ENCODE measurements at places on chromosomes 6 and 20.

- DNase-seq = no peak
These were observed 50.8 kb upstream of the AIG1 start for GRCh38 chr6:143009851-143010250.

DNA sequence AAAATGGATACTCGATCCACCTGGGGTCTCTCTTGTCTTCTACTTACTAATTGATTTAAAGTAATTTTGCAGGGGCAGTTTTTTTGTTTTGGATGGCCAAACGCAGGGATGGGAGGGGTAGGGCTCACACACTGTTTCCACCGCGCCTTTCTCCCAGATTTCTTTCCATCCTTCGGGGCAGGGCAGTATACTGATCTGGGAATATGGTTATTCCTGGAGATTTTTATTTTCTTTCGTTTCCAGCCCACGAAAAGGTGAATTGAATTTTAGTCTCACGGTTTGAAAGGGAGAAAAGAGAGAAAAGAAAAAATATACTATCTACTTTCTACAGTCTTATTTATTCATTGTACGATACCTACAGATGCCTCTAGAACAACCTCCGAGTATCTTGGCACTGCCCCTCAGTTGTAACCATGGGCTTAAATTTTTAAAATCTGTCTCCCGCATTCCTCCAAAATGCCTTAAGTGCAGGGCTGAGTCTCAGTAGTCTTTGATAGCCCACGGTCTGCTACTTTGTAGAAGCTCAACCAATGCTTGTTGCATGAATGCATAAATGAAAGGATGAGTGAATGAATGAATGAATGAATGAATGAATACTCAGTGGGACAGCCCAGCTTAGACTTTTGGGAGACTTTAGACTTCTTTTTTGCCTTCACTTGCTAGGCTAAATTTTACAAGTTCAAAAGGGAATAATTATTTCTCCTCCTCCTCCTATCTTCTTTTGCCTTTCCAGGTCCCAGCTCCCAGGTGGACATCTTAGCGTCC lies 18.1 kb upstream of the TRIM27 start:
- DNase-seq = peak; percentile 59

DNA sequence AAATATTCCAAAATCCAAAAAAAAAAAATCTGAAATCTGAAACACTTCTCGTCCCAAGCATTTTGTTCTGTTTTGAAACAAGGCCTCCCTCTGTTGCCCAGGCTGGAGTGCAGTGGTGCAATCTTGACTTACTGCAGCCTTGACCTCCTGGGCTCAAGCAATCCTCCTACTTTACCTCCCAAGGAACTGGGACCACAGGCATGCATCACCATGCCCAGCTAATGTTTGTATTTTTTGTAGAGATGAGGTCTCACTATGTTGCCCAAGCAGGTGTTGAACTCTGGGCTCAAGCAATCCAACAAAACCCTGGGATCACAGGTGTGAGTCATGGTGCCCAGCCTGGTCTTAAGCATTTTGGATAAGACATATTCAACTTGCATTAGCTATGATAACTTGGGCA lies 13.6 kb downstream of the SESN1 start:
- DNase-seq = no peak

DNA sequence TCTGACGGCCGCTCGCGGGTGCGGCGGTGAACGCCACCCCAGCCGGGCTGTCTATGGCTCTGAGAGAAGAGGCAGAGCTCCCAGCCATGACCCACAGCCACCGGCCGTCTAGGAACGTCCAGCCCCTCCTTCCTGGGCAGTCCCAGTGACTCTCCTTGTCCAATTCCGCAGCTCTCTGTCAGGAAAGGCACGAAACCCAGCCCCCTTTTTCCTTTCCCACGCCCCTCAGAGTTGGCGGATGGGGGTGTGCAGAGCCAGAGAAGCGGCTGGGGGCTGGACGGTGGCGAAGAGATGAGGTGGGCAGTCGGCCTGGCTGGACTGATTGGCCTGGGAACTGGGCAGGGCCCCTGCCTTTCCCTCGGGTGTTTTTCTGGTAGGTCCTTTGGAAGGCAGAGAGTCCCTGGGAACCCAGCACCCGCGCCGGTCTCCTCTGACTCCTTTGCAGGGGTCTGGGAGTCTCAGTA lies 1.5 kb downstream of the EBF4 start:
- DNase-seq = no peak

- DNase-seq = no peak
These were observed 286.2 kb upstream of the RNF217 start for GRCh38 chr6:124676033-124676432.

GRCh38 chr6:80553071-80553740 lies 446.7 kb downstream of the BCKDHB start:
- no peak for DNase-seq

GRCh38 chr6:166774292-166774691 lies 147.2 kb upstream of the RPS6KA2 start:
- no peak for DNase-seq

GRCh38 chr20:54090230-54091119 lies 20.1 kb upstream of the BCAS1 start:
- no peak for DNase-seq

DNA sequence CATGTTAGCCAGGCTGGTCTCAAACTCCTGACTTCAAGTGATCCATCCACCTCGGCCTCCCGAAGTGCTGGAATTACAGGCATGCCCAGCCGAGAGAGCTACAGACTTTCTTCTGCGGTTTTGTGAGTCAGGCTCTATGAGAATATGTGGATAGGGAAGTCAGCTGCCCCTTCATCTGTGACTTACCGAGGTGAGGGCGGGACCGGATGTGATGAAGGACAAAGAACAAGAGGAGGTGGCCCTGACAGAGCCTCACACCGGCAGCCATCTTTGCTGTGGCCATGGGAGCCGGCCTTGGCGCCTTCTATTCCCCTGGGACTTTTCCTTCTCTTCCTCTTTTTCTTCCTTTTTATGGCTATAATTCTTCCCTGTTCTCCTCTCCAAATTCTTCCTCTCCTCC lies 67.0 kb downstream of the IYD start:
- DNase-seq = no peak

DNA sequence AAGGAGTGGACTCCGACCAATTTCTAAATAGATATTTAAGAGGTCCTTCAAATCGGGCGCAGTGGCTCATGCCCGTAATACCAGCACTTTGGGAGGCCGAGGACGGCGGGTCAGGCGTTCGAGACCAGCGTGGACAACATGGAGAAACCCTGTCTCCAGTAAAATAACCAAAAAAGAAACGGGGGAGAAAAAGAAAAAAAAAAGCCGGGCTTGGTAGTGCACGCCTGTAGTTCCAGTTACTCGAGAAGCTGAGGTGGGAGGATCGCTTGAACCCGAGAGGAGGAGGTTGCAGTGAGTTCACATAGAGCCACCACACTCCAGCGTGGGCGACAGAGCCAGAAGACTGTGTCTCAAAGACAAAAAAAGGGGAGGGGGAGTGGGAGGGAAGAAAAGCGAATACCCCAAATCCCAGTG lies 53.3 kb upstream of the HFE start:
- DNase-seq = no peak

DNA sequence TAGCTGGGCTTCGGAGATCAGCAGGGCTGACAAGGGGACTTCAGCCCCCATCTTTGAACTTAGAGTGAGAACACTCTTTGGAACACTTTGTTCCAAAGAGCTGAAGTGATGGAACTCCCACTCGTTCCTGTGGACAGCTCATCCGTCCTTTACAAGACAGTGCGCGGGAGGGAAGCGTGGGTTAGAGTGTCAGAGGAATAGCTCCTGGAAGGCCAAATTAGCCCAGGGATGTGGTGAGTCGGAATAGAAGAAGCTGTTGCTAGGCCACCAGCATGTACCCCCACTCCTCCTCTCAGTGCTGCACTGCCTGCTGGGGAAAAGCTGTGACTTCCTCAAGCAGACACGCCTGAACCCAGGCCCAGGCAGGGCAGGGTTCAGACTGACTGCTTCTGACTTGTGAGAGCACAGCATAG lies 1.7 kb downstream of the SDCBP2 start:
- no peak for DNase-seq

DNA sequence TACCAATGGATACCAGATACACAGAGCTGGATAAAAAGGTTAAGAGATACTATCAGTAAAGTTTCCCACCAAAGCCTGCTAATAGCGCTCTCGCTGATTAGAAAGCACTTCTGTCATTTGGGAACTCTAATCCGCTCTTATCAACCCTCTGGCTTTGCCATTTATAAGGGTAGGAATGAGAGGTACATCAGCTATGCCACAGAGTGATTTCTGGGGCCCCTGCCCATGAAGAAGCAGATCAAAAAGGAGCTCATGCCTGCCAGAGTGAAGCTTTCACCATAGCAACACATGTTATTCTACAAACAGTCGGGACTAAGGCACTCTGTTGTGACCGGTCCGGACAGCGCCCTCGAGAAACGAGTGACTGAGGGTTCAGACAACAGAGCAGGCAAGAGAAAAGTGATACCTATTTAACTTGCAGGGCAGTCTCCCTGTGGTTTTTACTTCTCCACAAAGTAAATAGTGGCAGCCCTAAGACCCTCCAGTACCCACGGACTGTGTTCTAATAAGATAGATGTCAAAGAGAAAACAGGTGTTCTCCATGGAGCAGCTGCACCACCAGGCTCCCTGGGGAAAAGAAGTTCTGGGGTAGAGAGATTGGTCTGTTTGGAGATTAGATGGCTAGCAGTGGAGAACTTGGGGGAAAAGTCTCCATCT lies 5.6 kb downstream of the TRAM2 start:
- no peak for DNase-seq

GRCh38 chr6:67768972-67769371 lies 866.1 kb upstream of the ADGRB3 start:
- DNase-seq = no peak

DNA sequence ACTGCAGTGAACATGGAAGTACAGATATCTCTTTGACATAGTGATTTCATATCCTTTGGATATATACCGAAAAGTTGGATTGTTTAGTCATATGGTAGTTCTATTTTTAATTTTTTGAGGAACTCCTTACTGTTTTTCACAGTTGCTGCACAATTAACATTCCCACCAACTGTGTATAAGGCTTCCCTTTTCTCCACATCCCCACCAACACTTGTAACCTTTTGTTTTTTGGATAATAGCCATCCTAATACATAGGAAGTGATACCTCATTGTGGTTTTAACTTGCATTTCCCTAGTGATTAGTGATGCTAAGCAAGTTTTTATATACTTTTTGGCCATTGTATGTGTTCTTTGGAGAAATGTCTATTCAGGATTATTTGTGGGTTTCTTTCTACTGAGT lies 45.1 kb upstream of the TENT5A start:
- DNase-seq = no peak

DNA sequence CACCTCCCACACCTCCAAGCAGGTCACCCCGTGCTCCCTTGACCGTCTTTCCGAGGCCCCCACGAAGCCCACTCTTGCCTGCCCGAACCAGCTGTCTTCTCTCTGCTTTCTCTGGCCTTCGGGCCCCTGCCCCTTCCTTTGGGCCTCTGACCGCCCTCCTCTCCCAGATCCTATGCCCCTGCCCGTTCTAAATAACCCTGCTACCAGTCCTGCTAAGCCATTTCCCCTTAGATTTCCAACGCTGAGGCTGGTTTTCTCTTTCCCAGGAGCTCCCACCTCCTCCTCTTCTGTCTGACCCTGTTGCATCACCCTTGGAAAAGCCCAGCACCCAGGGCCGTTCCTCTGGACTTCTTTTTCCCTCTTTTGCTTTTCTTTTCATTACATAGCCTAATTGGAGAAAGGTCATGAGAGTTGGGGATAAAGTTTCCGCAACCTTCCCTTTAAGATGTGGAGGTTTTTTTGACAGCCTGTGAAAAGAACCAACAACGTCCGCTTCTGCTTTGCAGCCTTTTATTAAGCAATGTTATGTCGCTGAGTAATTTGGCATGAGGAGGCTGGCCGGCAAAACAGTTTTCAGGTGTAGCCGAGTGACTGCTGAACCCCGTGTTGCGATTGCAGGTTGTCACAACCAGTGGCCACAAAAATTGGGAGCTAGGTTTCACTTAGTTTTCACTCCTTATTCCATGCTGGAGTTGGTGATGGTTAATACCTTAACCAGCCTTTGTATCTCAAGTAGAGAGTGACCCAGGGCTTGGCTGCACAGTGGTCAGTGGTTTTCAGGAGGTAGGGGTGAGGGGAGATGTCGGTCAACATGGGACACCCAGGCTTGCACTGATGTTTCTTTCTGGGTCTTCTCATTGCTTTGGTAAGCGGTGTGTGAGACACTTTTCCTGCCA lies 970 bp downstream of the BLTP3A start:
- peak; percentile 25 for DNase-seq

GRCh38 chr6:124064317-124065113 lies 260.9 kb downstream of the NKAIN2 start:
- DNase-seq = no peak

DNA sequence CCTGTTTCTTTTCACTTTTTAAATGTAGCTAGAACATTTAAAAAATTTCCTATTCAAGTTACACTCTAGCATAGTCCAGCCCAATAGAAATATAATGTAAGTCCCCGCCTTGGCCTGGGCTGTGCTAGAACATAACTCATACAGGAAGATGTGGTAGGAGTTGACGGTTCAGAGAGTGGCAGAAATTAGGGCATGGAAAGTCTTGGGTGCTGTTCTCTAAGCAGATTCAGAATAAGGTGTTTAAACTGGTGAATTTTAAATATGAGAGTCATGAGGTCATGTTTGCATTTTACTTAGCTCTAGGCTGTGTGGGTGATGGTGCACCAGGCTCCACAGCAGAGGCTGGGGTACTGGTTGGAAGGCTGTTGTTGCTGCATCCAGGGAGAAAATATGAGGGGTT lies 256.5 kb downstream of the FARS2 start:
- DNase-seq = no peak

DNA sequence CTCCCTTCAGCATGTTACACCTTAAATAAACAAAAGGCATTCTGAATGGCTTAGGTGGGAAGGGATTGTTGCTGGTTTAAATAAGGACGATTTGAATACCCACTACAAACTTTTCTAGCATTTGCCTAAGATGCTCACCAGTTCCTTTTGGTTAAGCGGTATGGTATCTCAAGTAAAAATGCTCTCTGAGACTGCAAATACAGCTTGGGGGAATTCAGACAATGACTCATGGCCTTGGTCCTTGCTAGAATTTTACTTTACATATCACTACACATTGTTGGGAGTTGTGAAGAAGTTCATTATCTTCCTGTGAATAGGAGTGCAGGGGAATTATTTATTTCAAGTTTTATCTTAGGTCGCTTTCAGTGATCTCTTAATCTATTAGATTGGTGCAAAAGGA lies 670.7 kb downstream of the UTRN start:
- no peak for DNase-seq

- no peak for DNase-seq
These were observed 26.2 kb downstream of the SLC16A10 start for GRCh38 chr6:111113336-111114086.
